Fibroblast of skin of left biceps (primary cell): ENCODE measurements at places on chromosomes 6 and 20.
A peak's percentile ranks its signal among the peaks of the same experiment; 100 is the strongest.

- peak; percentile 21 for DNase-seq
Measured at GRCh38 chr6:98579941-98580340, 254.4 kb upstream of the POU3F2 start.

GRCh38 chr6:33856655-33857054 lies 52.9 kb upstream of the MLN start:
- no peak for DNase-seq

DNA sequence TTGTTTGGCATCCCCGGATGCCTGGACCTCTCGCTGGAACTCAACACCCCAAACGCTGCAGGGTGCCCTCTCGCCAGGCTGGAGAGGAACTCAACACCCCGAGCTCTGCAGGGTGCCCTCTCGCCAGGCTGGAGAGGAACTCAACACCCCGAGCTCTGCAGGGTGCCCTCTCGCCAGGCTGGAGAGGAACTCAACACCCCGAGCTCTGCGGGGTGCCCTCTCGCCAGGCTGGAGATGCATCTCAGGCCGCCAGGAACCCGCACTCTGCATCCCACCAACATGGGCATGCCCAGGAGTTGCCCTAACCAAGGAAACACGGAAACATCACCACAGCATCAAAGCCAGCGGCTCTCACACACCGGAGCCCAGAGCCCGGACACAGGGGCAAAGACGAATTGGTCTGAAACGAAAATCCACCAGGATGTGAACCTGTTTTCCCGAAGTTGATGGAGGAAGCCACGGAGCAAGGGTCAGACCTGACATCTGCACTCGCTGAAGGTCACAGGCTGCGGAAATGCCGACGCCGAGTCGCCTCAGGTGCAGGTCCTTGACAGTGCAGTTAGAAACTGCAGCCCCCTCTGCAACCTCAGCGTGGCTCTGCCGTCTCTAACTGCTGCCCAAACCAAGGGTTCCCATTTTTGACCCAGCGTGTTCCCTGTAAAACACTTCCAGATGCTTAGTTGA lies 37.5 kb downstream of the DLL1 start:
- no peak for DNase-seq

DNA sequence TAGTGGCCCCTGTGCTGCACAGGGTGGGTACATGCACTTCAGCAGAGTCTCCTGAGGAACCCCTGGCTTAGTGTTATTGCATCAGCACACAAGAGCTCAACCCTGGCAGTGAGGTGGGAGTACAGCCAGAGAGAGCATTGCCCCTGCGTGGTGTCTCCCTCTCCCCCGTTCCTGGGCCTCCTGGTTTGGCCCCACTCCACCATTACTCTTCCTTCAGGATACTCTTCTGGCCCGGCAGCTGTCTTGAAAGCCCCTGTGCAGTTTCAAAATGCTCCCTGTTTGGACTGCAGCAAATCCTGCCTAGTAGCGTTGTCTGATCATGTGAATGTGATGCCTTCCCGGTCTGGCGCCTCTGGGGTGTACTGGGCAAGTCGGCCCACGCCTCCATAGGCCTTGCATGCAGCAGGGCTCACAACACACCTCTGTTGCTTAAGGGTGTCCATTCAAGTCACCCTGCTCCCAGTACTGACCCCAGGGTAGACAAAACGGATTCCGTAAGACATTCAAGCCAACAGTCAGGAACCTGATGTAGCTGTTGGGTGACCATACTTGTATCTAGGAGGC lies 32.1 kb downstream of the TXNDC5 start:
- no peak for DNase-seq

GRCh38 chr20:4633780-4634179 lies 87.9 kb upstream of the PRND start:
- peak; percentile 56 for DNase-seq

- no peak for DNase-seq
Measured at GRCh38 chr20:42161228-42161829, 543.2 kb upstream of the CHD6 start.

GRCh38 chr6:33886673-33887144 lies 82.9 kb upstream of the MLN start:
- DNase-seq: peak; percentile 61

DNA sequence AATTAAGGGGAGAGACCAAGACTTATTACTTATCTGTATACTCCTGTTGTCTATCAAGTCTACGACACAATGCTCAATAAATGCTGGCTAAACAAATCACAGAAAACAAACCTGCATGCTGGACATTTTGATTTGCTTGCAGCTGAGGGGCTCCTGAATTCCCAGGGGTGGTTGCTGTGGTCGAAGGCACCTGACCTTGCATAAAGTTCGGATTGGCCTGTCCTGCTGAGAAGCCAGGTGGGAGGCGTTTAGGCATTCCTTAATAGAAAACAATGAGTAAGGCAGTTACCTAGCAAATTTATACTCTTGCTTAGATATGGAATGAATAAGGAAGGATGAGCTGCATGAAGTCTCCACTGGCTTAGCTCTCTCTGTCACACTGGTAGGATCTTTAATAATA lies 50.5 kb downstream of the TP53INP2 start:
- DNase-seq: no peak

DNA sequence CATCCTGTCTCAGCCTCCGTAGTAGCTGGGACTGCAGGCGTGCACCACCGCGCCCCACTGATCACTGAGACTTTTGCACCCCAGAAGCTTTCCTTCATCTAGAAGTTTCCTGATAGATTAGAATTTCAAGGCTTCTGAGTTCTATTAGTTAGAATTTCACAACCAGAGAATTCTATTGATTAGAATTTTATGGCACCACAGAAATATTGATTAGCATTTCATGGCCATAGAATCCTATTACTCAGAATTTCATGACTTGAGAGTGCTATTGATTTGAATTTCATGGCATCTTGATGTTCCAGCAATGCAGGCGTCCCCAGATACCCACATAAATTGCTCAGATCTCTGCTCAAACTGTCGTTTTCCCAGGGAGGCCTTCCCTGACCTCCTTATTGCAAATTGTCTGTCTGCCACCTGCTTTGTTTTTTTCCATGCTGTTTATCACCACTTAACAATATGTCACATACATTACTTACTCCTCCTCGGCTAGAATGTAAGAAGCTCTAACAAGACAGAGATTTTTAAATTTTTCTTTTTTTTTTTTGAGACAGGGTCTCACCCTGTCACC lies 16.9 kb upstream of the CBFA2T2 start:
- DNase-seq: no peak

DNA sequence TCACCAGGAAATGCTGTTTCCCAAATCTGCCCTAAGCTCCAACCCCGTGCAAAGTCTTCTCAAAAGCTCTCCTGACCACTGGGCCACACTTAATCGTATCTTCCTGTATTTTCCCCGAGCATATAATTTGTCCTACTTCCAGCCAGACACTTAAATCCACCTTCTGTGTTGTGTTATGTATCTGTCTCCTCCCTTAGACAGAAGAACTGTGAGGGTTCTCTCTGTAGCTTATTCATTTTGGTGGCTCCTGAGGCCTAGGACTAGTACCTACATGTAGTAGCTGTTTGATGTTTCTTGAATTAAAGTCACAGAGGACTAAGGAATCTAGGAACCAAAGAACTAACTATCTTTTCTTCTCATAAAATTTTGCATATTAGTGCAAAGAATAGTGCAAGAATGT lies 292.6 kb downstream of the ALDH8A1 start:
- DNase-seq: no peak

GRCh38 chr6:47118611-47119010 lies 76.5 kb upstream of the ADGRF1 start:
- no peak for DNase-seq

- DNase-seq: no peak
Measured at GRCh38 chr6:79869184-79869583, 78.2 kb downstream of the ELOVL4 start.

DNA sequence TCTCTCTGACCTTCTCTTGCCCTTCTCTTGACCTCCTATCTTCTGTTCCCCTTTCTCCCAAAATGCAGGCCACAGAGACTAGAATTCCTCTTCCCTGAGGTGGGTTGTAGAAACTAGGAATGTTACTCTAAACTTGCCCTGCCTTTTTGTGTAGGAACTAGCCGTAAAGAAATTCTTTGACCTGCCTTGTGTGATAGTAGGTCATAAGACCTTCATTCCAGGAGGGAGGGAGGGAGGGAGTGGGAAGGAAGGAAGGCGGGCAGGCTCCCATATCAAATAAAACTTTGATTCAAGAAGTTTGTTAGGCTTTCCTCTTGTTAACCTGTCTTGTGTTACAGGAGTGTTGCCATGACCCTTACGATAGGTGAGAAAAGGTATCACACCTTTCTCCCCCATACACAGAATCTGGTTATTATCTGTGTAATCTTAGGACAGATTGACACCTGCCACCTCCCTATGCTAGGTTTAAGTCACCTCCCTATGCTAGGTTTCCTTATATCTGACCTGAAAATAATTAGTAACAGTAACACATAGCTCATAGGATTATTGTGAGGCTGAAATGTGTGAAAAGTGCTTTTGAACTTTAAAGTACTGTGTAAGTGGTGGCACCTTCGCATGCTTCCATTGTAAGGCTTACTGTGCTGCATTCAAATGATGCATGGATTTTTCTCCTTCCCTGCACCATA lies 32.6 kb upstream of the FUCA2 start:
- DNase-seq: no peak

- no peak for DNase-seq
Measured at GRCh38 chr6:138222901-138223546, 4.7 kb upstream of the PBOV1 start.

DNA sequence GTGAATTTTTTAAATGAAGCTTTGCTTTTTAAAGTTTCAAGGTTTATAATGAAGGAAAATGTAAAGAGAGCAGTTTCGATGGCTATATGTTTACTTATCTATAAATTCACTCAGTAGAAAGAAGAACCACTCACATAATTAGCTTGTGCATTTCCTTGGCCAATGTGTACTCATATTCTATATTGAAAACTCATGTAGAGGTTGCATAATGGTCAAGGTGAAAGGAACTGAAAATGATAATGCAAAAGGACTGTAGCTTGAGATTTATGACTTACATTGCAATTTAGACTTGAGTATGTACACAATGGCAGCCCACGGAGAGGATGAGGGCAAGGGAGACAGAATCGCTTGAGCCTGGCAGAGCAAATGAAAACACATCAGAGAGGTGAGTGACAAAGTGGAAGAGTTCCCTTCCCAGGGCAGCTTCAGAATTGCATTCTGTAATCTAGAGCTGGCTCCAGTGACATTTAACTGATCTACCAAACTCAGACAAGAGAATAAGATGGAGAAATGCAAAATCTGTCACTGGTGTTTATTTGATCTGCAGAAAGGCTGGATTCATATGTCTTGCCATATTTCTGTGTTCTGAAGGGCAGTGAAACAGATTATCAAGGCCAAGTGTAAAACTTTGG lies 191.8 kb downstream of the TMEM200A start:
- no peak for DNase-seq

- no peak for DNase-seq
Measured at GRCh38 chr6:34981951-34982350, 92.9 kb downstream of the ANKS1A start.

- DNase-seq: no peak
Measured at GRCh38 chr20:47670913-47671312, 114.4 kb downstream of the SULF2 start.

GRCh38 chr6:98469141-98469540 lies 365.2 kb upstream of the POU3F2 start:
- DNase-seq: no peak

GRCh38 chr6:21527731-21528130 lies 65.8 kb upstream of the SOX4 start:
- no peak for DNase-seq

DNA sequence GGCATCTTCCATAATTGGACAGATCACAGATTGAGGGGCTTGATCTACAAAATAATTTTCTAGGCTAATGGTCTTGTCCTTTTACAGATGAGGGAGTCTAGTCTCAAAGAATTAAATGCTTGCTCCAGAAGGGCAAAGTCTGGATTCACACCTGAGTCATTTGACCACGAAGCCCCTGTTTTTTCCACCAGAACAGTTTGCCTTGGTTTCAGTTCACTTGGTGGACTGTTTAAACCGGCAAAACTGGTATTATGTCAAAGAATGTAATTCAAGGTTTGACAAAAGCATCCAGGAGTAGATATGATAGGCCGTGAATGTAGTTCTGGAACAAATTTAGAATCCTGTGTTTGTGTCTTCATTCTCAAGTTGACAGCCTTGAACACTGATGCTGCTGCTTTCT lies 3.3 kb downstream of the MYO6 start:
- no peak for DNase-seq

GRCh38 chr20:31879143-31879987 lies 8.9 kb downstream of the TTLL9 start:
- peak; percentile 79 for DNase-seq

DNA sequence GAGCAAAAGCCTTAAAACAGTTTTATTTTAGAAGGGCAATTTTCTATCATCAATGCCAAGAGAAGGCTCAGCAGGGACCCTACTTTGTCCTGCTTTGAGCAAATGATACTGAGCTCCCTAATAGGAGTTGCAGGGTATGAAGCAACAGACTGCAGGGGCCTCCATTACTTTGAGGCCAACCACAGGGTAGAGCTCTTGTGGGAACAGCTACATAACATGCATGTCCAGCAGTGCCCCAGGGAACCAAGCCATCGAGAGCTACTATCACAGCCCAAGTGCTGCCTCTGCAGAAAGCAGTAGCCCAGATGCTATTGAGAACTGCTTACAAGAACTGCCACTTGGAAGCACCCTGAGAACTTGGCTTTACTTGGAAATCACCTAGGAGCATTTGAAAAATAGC lies 222.1 kb downstream of the LAMA2 start:
- no peak for DNase-seq

- DNase-seq: no peak
Measured at GRCh38 chr6:72835749-72836148, 213.9 kb downstream of the KCNQ5 start.

GRCh38 chr6:35386989-35387388 lies 44.6 kb downstream of the PPARD start:
- no peak for DNase-seq

- no peak for DNase-seq
Measured at GRCh38 chr20:34896086-34896621, 19.7 kb downstream of the ACSS2 start.

DNA sequence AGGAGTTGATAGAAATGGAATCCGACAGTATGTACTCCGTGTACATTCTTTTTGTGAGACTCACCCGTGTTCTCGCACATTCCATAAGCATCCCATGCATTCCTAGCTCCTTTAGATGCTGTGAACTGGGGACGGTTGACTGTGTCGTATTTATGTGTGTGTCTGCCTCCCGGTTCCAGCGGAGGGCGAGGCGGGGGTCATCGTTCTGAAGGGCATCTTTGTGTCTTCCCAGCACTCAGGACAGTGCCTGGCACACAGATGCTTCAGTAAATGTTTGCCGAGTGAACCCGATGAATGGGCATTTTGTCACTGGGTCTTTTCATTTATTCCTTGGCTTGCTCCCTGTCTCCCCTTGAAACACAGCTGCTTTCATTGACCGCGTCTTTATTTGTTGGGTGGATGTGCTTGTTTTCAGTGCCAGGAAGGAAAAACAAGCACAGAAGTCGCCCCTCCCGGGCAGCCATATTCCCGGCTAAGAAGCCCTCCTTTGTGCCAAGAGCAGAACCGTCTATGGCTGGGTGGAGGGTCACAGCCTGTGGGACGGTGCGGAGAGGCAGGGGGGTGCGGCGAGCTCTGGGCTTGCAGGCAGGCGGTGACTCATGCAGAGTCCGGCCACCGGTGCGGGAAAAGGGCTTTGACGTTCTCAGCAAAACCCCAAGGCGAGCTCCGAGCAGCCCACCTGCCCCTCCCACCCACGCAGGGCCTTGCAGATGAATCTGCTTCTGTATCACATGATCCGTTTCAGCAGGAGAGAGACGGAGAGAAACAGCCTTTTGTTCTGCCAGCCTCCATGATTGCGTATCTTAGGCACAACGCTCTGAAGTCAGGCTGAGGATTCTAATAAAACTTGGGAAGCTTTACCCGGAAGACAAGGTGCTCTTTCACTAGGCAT lies 11.2 kb upstream of the PSMG4 start:
- peak; percentile 77 for DNase-seq
